ENCODE measurements at places on chromosomes 5 and 9.

- DNase-seq: no peak
Measured at GRCh38 chr5:135951257-135951656, 3.5 kb downstream of the LECT2 start.

- DNase-seq: no peak
Measured at GRCh38 chr5:74396913-74397622, 243.5 kb downstream of the ENC1 start.

DNA sequence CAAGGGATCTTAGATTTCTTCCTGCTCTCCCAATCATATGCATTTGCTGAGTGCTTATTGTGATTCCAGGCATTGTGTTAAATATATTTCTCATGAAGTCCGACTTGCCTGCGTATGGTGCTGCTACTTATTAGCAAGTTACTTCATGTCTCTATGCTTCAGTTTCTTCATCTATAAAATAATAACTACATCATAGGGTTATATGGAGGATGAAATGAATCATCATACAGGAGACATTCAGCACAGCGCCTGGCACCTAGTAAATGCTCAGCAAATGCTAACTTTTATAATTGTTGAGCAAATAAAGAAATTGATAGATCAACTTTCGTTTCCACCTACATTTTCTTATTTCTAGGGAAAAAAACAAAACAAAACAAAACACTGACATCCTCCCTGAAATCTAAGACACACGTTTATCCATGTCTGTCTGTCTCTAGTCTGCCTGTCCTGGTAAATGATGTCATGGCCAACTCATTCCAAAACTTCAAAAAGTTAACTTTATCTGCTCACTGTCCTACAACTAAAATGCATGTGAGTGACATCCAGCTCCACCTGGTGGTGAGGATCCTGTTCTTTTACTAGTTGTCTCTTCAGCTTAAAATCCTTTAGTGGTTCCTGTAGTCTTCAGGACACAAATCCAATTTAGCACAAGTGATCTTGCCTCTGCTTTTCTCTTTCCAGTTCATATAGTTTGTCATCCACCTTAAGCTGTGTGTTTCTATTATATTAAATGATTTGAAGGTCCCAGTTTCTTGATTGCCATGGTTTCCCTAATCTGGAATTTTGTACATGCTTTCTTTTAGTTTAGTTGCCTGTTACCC is 27.7 kb downstream of the PPP3R2 start:
- peak; percentile 39 for DNase-seq

- no peak for DNase-seq
Measured at GRCh38 chr5:156531199-156531598, 204.2 kb downstream of the SGCD start.

GRCh38 chr5:148746826-148747535 is 79.4 kb upstream of the ADRB2 start:
- DNase-seq: peak; percentile 28

GRCh38 chr9:4370501-4370900 is 70.6 kb upstream of the GLIS3 start:
- no peak for DNase-seq

DNA sequence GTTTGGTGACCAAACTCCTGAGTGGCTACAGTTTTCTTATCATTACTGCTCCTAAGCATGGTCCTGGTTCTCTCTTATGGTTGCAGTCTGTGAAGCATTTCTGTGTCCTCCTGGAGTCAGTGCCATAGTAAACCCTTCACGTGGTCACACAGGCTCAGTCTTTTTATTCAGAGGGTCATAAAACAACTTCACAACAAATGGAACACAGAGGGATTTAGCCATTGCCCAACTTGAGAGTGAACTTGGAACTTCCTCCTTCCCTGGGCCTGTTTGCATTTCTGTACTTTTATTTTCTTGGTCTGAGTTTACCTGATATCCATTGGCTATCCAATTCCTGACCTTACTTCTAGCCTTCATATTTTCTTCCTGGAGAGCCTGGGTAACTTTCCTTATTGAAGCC is 144.9 kb downstream of the CCDC192 start:
- DNase-seq: no peak

GRCh38 chr5:163439092-163439425 is 1.7 kb downstream of the CCNG1 start:
- DNase-seq: peak; percentile 36

DNA sequence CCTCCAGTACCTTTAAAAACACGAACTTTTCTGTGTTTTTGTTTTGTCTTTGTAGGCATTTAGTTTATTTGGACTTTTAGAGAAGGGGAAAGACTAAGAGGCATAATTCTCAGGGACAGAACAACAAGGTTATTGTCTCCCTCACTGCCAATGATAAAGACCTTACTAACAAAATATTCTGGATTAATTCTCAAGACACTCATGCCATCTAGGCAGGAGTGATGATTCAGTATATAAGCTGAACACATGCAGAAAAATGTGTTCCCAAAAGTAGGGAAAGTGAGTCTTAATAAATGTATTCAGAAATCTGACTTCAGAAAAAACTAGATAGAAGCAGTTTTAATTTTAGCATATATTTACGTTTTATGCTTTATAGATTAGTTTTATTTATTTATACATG is 17.4 kb upstream of the ASPN start:
- no peak for DNase-seq

Measured in amniotic epithelial cell (primary cell).